ENCODE measurements at places on chromosomes 2 and 18.

DNA sequence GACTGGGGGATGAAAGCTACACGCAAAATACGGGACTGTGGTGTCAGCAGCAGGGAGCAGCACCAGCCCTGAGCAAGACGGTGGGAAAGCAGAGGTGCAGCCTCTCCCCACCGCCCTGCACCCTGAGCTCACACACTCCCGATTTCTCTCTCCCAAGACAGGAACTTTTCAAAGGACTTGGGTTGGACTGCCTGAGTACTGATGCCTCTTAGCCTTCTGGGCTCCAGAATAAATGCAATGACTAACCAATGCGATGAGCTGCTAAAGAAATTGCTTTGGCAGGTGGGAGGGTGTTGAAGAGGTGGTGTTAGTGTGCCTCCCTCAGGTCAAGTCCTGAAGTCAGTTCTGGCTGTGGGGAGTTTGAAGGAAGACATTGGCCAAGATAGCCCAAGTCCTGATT lies 9.6 kb downstream of the TRIM54 start:
- DNase-seq = peak; percentile 62

DNA sequence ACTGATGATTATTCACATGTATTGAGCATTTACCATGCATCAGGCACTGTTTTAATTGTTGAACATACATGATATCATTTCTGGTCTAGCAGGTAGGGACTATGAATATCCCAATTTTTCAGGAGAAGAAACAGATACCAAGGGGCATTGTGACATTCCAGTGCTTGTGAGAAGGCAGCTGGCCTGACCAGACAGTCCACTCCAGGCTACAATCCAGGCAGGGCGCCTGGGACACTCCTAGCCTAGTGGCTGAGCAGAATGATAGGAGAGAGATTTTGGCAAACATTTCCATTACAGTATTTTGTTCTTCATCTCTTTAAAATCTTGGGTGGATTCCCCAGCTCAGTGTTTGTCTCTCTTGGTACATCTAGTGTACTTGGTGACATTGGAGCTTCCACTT lies 24.9 kb downstream of the ZNF892 start:
- no peak for DNase-seq

DNA sequence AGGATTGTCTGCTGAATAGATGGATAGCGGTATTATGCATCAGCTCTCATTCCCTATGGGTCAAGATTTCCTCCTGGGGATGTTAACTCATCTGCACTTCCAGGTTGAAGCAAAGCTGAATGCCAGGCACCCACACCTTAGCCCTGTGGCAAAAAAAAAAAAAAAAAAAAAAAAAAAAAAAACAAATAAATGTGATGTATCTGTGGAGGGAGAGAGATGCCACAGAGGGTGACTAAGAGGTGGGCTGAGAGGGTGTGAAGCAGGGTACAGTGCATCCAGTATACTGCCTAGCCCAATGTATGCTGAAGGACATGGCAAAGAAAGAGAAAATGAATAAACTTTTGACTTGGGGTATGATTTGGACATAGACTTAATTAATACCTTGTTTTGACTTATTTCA lies 91.4 kb downstream of the COPS8 start:
- DNase-seq = no peak

- DNase-seq = peak; percentile 21
These were observed 67.8 kb downstream of the QPCT start for GRCh38 chr2:37412231-37412630.

- no peak for DNase-seq
These were observed 31.0 kb downstream of the SNORC start for GRCh38 chr2:232900811-232901735.

DNA sequence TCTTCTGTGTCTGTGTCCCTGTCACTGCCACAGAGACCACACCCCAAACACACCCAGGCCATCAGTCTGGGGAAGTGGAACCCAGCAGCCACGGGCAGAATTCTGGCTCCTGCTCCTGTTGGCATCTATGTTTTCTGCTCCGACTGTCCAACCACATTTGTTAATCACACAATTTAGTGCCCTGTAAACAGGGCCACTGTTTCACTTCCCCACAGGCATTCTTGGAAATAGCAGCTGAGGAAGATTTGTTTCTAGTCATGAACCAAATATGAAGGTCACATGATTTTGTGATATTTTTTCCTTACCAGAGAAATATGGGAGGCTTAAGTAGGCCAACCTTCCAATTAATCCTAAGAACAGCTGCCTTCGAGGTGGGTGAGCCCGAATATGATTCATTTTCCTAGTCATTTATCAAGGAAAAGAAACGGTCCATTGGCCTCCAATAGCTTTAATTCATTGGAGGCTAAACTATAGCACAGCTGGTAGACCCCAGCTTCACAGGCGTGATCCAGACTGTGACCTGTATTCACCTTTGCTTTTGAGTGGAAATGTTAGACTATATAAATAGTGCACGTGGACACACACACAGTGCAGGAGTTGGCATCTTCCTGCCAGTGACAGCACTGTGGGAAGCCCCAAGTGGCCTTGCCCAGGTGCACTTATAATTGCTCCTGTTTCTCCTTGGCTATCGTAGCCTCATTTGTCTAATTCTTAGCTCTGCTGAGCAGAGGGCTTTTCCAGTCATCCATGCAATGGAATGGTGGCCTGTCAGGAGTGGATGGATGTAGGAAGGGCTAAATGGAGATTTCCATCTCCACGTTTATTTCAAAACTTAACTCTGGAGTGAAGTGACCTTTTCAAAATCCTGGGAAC lies 267.9 kb downstream of the LPIN1 start:
- DNase-seq = no peak

- DNase-seq = peak; percentile 93
These were observed 94.5 kb downstream of the MTCL1 start for GRCh38 chr18:8799596-8800441.

- DNase-seq = no peak
These were observed 46.1 kb downstream of the NABP1 start for GRCh38 chr2:191724015-191724414.

GRCh38 chr2:26740346-26740745 lies 23.7 kb upstream of the SLC35F6 start:
- no peak for DNase-seq

DNA sequence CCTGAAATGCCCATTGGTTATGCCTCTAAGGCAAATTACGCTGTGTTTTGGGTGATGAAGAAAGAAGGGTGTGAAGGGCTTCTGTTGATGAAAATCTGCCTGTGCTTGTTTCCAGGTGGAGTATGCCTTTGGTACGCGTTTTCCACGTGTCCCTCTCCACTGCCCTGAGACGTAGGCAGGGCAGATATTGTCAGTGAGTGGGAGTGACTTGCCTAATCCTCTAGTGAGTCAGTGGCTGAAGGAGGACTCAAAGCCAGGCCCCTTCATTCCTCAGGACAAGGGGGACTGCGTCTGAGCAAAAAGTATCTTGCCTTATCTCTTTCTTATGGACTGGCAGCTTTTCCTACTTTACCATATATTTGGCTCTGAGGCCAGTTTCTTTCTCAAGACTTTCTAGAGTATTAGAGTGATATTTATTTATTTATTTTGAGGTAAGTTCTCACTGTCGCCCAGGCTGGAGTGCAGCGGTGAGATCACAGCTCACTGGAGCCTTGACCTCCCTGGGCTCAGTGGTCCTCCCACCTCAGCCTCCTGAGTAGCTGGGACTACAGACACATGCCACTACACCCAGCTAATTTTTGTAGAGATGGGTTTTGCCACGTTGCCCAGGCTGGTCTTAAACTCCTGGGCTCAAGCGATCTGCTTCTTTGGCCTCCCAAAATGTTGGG lies 10.2 kb downstream of the RALB start:
- peak; percentile 16 for DNase-seq

DNA sequence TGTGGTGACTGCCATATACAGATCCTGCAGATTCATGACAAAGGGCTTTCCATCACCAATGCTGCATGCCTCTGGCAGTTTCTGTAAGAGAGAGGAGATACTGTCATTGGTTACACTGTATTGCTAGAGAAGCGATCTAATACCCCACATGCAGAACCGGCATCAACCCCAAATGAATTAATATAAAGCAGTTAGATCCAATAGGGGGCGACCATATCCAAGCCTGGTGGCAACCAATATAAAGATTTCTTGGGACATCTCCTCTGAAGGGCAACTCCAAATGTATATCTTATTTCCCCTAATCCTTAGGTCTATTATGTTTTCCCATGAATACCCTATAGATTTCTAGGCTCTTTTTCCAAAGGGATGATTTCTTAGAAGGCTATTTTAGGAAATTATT lies 17.4 kb upstream of the IHH start:
- no peak for DNase-seq

DNA sequence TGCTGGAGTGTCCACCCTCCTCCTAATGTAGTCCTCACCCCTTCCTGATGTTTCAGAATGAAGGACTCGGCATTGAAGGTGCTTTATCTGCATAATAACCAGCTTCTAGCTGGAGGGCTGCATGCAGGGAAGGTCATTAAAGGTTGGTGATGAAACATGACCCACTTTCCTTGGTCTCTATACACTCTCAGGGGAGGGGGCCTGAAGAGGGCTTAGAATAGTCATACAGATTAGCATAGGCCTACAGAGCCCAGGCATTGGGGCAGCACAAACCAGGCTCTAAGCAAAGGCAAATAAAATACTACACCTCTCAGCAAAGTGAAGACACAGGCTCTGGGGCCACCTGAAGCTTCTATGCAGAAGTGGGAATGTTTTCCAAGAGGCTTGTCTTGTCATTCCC lies 1.8 kb downstream of the IL36RN start:
- DNase-seq = no peak

DNA sequence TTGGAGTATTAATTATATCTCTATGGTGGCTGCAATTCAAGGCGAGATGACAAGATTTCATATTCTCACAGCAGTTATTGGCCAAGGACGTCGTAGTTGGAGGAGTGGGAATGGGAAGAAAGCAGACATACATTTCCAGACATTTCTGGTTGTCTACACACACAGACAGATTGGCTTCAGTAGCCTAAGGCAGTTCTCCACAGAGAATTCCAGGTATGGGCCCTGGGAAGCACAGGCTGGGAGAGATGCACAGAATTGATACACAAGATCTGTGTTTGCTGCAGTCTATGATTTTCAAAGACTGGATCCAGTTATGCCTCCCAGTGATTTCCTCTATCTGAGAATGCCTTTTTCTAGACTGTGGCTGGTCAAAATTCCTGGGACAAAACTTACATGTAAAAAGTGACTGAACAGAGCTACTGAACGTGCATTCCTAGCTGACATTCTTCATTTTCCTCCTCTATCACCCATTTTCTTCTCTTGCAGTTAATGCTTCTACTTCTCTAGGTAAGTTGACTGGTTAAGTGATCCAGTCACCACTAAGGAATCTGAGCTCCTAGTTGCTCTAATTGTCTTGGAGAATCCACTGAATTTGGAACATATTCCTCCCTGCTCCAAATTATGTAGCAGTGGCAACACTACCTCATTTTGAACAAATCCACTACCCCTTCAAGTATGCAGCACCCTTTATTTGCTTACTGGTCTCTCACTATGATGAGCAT lies 386.7 kb upstream of the CDH7 start:
- no peak for DNase-seq

DNA sequence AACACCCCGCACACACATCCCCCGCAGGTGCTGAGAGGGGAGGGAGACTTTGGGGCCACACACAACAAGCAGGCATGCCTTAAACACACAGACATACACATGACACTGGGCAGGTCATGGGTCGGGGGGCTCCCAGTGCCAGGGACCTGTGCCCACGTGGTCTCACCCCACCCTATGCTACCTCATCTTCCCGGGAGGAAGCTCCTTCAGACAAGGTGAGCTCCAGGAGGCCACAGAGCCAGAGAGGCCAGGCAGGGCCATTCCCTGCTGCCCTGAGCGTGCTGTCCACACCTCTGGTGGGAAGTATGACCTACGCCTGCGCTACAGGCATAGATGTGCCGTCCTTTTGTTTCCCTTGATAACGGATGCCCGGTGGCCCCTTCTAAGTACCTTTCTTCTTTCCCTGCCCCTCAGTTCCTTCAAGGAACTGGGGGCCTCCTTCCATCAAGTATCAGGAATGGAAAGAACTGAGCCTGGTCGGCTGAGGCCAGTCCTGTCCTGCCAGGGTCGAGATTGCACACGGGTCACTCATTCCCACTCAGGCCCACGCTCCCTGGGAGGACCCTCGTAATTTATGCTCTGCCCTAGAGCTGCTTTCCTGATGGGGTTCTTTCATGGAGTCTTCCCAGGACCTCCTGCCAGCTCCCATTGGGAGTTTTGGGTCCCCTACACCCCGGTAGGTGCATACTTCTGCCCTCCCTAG lies 4.7 kb downstream of the TEKT4 start:
- DNase-seq = no peak

- DNase-seq = no peak
These were observed 138.9 kb downstream of the CCDC148 start for GRCh38 chr2:158317642-158318041.

- no peak for DNase-seq
These were observed 350.7 kb upstream of the MYT1L start for GRCh38 chr2:2681711-2682251.

GRCh38 chr2:10357193-10358169 lies 54.8 kb downstream of the HPCAL1 start:
- DNase-seq = peak; percentile 55

- peak; percentile 84 for DNase-seq
These were observed 122.9 kb downstream of the ZNF521 start for GRCh38 chr18:25229081-25229480.

Data from NCI-H82 (cell line).